Activated naive CD4-positive, alpha-beta T cell treated with anti-CD3 and anti-CD28 coated beads, Interleukin-2, amount 50 U/mL, for 72 hours (primary cell): ENCODE measurements at places on chromosomes 3 and 15.

DNA sequence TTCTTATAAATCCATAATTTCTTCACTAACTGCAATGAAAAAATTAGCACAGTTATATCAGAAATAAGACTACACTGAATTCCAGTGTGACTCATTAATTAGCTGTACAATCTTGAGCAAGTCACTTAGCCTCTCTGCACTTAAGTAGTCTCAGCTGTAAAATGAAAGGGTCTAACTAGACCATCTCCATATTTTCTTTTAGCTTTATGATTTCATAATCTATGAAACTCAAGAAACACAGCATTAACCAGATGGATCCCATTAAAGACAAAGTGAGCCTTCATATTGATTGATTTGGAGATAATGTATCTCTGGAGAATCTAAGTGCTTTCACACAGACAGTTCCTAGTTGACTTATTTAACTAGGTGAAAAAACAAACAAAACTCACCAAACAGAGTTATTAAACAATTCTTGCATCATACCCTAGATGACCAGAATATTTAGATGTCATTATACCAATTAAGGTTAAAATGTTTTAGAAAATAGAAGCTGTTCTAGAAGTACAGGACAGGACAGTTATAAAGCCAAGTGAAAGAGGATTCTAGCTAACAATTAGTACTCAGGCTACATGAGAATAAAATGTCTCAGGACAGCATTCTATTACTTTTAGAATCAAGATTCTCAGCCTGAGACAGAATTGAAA lies 11.2 kb downstream of the CSNK1G1 start:
- no peak for DNase-seq

- DNase-seq, result no peak
These were observed 192.0 kb downstream of the GHSR start for GRCh38 chr3:172256101-172256734.

DNA sequence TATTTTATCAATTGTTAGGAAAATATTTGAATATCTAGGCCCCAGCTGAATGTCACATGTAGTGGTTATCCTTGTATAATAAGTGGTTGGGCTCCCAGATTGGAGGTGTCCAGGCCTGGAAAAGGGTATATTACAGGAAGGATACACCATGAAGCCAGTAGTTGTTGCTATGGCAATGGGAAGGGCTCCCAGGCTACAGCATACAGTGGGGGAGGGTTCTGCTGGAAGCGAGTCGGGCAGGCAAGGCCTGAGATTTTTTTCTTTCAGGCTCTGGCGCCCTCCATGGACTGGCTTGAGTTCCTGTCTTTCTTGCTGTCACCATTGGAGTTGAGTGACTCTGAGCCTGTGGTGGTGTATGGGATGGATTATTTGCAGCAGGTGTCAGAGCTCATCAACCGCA lies 8.9 kb downstream of the ECE2 start:
- no peak for DNase-seq

- DNase-seq, result no peak
These were observed 284.8 kb downstream of the GBE1 start for GRCh38 chr3:81476692-81477091.

DNA sequence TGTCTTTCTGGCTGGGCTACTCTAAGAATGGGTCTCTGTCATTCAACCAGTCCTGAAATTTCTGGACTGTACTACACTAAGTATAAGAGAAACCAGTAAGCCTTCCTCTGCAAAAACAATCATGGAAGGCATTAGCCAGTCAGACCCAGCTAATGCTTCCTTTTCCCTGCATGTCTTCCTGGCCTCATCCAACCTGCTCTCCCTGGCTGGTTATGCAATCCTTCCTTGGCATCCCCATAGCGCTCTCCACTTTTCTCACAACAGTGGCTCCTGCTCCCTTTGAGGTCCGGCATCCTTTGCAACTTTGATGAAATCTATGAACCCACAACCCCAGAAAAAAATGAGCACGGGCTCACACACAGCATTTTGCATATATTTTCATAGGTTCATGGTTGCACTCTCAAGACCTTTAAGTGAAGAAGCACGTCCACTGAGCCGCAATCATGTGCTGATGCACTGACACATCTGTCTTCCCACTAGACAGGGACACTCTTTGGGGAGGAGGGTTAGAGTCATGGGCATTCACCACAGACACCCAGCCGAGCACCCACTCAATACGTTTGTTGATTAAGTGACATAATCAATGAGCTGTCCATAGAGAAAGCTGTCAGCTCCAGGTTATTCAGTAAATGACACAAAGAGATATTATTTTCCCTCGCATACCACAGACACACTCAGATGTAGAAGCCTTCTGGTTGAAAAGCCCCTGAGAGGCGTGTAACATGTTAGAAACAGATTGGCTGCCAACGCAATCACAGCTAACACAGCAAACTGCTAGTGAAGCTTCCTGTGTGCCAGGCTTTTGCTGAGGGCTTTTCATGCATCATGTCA lies 66.7 kb downstream of the PLD1 start:
- no peak for DNase-seq

GRCh38 chr3:197219619-197220018 lies 78.8 kb downstream of the DLG1 start:
- DNase-seq, result no peak

DNA sequence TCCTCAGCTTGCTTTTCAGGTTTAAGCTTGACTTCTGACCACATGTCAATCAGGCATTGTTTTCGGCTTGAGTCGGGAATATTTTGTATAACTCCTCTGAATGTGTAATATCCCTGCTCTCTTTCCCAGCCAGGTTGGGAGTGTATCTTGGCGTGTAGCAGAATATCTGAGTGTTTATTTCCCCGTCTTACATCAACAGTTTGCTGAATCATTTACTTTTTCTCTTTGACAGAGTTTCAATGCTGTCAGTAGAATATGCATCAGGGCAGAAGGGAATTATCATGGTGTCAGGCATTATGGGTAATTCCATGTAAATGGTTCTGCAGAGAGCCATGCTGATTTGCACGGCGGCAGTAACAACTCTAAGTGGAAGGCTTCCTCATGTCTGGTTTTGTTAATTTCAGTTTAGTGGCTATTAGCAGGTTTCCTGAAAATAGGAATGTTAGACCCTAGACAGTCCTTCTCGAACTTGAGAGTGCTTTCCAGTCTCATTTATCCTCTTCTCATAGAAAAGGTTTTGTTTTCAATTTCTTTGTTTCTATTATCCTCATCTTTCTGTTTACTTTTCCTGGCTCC lies 566.3 kb downstream of the AGBL1 start:
- no peak for DNase-seq

DNA sequence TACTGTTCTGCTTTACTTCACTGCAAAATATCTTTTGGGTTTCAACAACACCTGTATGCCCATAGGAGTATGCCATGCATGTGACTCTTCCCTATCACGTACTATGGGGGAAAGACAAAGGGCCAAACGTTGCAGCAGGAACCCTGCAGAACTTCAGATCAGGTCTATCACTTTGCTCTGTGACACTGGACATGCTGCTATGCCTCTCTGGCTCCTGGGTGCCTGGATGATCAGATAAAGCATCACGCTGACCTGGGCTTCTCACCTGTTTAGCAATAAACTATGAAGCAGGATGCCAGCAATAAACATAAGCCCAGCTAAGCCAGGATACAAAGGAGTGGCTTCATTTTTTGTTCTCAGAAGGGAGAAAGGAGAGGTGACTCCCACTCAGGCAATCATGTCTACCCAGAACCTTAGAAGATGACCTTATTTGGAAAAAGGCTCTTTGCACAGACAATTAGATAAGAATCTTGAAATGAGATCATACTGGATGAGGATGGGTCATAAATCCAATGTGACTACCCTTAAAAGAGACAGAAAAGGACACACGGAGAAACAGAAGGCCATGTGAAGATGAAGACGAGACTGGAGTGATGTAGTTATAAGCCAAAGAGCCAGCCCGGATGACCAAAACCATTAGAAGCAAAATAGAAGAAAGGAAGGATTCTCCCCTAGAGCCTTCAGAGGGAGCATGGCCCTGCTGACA lies 19.3 kb downstream of the POMGNT2 start:
- DNase-seq, result no peak

- DNase-seq, result peak; percentile 16
These were observed 38.6 kb upstream of the TSEN2 start for GRCh38 chr3:12445523-12446240.

DNA sequence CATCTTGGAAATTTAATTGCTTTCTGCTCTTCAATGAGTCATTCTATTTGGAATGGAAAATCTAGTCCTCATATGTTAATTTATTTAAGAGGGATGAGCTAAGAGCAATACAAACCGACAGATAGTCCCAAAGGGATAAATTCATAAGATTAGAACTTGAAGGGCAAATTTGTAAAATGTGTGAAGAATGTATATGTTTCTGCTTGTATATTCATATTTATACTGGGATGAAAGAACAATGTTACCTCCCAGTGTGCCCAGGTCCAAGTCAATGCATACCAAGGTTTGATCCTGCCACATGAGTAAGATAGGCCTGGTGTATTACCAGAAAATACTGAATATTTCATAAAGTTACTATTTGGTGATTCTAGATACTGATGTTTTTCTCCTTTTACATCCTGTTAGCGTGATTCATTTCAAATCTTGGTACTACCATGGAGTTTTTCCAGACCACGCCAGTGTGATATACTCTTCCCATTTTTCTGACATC lies 255.6 kb upstream of the SEMA6D start:
- no peak for DNase-seq

GRCh38 chr15:74390647-74391288 lies 23.3 kb upstream of the CYP11A1 start:
- DNase-seq, result no peak

GRCh38 chr3:94522488-94522887 lies 459.6 kb downstream of the NSUN3 start:
- DNase-seq, result no peak

DNA sequence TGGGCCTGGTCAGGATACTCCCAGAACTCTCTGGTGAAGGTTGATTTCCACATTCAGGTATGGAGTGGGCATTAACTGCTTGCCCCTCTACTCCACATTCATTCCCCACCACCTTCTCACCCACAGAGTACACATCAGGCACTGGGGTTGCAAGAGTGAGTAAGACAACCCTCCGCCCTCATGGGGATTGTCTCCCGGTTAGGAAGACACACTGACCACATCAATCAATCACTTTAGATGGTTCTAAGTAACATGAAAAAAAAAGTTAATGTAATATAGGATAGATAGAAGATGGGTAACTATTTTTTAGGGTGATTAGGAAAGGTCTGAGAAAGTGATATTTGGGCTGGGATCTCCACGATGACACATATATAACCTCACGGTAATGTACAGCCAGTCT lies 116.0 kb upstream of the NEO1 start:
- DNase-seq, result no peak

DNA sequence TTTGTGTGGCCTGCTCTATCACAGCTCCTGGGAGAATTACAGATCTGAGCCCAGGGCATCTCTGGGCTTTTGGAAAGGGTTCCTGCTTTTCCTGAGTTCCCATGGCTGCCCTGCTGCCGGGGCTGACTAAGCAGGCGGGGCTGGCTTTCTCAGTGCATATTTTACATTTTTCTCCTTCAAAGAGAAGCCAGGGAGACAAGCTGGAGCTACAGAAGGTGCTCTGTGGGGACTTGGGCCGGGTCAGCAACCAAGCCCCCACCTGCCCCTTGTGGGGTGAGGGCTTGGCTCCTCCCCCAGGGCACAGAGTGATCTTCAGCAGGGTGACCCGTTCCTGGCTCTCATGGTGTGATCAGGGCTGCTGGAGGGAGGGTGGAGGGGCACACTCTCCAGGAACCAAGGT lies 17.4 kb downstream of the ABTB1 start:
- DNase-seq, result no peak

- DNase-seq, result no peak
These were observed 14.8 kb downstream of the UBP1 start for GRCh38 chr3:33425453-33425852.

DNA sequence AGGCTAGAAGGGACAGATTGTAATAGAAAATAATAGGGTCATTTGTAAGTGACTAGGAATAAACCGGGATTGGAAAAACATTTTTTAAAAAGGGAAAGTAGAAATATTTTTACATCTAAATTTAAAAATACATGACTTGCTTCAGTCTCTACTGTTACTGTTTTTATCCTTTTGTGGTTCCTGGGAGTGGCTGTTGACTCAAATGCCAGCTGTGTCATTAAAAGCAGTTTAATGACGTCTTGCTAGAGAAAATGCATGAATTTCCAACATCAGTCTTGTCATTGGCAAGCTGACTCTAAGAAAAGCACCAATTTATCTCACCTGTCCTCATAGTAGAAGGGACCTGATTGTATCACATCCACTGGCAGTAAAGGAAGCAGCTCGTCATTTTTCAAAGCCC lies 16.7 kb upstream of the LCMT2 start:
- no peak for DNase-seq

DNA sequence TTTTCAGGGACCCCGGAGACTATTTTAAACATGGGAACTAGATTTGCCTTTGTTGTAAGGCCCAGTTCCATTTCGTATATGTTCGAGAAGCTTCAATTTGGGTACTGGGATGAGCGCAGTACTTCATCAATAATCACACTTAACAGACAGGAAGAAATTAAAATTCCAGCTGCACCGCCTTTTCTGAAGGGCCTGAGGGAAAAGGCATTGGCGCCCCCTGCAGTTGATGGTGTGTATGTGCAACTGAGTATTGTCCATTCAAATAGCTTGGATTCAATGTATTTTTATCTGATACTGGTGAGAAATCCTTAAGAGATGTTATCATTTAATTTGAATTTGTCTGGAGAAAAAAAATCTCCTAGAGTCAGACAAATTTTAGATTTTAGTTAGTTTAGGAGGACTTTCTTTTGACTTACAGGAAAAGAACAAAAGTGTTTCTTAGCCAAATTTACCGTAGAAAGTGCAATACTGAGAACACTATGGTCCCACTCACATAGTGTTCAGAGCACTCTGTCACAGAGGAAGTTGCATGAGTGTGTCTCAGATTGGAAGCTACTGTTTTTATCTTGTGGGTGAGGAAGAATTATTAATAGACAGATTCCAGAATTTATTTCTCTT lies 5.4 kb upstream of the ALDH1A2 start:
- peak; percentile 65 for DNase-seq
